ENCODE measurements at places on chromosomes 1 and 21. TPM values are rescaled to one million over a fixed set of nuclear protein-coding genes. Genes with fewer than 3 reads are reported as not detected.

Gene C1QTNF12
- 5.3 TPM for total RNA-seq

Gene DMBX1
- total RNA-seq = not detected

Gene DMRTA2
- not detected for total RNA-seq

Gene CA6
- total RNA-seq = not detected

Gene VWA1
- total RNA-seq = 54.3 TPM

Gene MCOLN2
- total RNA-seq = 0.93 TPM

Gene GSTM5
- 16.5 TPM for total RNA-seq

Gene DENND2C
- total RNA-seq = 5.8 TPM

Gene C1orf115
- total RNA-seq = 15.6 TPM

Gene OR2T12
- total RNA-seq = not detected

Gene AUNIP
- 1.2 TPM for total RNA-seq

Gene CR1L
- 2.5 TPM for total RNA-seq

Gene CFAP107
- 0.12 TPM for total RNA-seq

Gene LRRC7
- 9.9 TPM for total RNA-seq

Gene SPRR5
- total RNA-seq = not detected

Gene SYT2
- total RNA-seq = 1.3 TPM

Gene RNF186
- total RNA-seq = 0.18 TPM

Gene AZIN2
- total RNA-seq = 15.0 TPM

Gene SLC9C2
- total RNA-seq = not detected

Gene EXO1
- 4.1 TPM for total RNA-seq

Gene DISP3
- 0.93 TPM for total RNA-seq

Gene CACNA1S
- total RNA-seq = 16.5 TPM

Gene LCE2B
- total RNA-seq = not detected

Gene NT5C1A
- total RNA-seq = 4.1 TPM

Gene BRDT
- total RNA-seq = not detected

Gene C8B
- total RNA-seq = not detected

Gene HSD3B1
- total RNA-seq = not detected

Gene C1orf167
- total RNA-seq = 1.1 TPM

Gene FAM167B
- total RNA-seq = 13.7 TPM

Gene GJA8
- total RNA-seq = 0.64 TPM

Gene KPRP
- not detected for total RNA-seq

Gene UROD
- 82.4 TPM for total RNA-seq

Gene CSMD2
- 0.70 TPM for total RNA-seq

Gene TFF2
- total RNA-seq = not detected

Gene PNRC2
- total RNA-seq = 93.8 TPM

Gene MFAP2
- total RNA-seq = 66.2 TPM

Gene S100A11
- 48.2 TPM for total RNA-seq

Gene LRRC3
- total RNA-seq = 4.0 TPM

Gene FAM72C
- total RNA-seq = 1.1 TPM

Gene TGFB2
- total RNA-seq = 11.7 TPM

Gene MIGA1
- 26.5 TPM for total RNA-seq

Gene TSPEAR
- 0.53 TPM for total RNA-seq

Gene PRR9
- total RNA-seq = not detected

Gene FBXO2
- total RNA-seq = 1.4 TPM

Gene MROH7
- total RNA-seq = 7.9 TPM

Gene HFM1
- total RNA-seq = 9.0 TPM

Gene ERICH3
- total RNA-seq = 0.12 TPM

Gene LRRC39
- 30.3 TPM for total RNA-seq

Gene ITLN2
- total RNA-seq = not detected

Gene FGGY
- total RNA-seq = 57.3 TPM

Gene RNU1-4
- total RNA-seq = 7,909 TPM

Gene KRTAP7-1
- total RNA-seq = not detected

Gene CGN
- 20.6 TPM for total RNA-seq

Gene PPM1J
- total RNA-seq = 2.3 TPM

Gene PTPRF
- 151 TPM for total RNA-seq
